Psoas muscle (tissue), 8 donors: ENCODE measurements at places on chromosomes 7 and 10. TPM values are rescaled to one million over a fixed set of nuclear protein-coding genes. Genes with fewer than 3 reads are reported as not detected.

The OR9A2 gene
- total RNA-seq: not detected

The PODXL gene
- 20.4 TPM for total RNA-seq

The ADIRF gene
- 25.0 TPM for total RNA-seq

The MARVELD1 gene
- total RNA-seq: 5.7 TPM

The C1QL3 gene
- 0.08 TPM for total RNA-seq

The ANKRD61 gene
- 0.27 TPM for total RNA-seq

The ITPRID1 gene
- not detected for total RNA-seq

The GIMAP1 gene
- total RNA-seq: 2.4 TPM

The PON3 gene
- total RNA-seq: 0.44 TPM

The MAPK8 gene
- 26.0 TPM for total RNA-seq

The RPEL1 gene
- total RNA-seq: not detected

DNA sequence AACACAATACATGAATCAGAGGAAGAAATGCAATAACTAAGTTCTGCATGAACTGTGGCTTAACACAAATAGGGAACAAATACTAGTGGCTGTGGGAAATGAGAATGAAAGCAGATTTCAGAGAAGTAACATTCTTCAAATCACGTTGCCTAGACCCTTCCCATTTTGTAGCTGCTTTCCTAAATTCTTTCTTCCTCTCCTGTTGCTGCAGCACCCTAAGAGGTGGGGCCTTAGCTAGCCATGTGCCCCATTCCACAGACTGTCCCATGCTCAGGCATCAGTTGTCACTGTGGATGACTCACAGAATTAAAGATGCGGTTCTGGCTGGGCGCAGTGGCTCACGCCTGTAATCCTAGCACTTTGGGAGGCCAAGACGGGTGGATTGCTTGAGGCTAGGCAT lies 704.7 kb upstream of the C7orf33 start:
- DNase-seq: no peak

GRCh38 chr7:5357951-5358350 lies 65.7 kb downstream of the TNRC18 start:
- DNase-seq: no peak

- DNase-seq: no peak
Measured at GRCh38 chr10:93752761-93753160, 5.0 kb upstream of the LGI1 start.

DNA sequence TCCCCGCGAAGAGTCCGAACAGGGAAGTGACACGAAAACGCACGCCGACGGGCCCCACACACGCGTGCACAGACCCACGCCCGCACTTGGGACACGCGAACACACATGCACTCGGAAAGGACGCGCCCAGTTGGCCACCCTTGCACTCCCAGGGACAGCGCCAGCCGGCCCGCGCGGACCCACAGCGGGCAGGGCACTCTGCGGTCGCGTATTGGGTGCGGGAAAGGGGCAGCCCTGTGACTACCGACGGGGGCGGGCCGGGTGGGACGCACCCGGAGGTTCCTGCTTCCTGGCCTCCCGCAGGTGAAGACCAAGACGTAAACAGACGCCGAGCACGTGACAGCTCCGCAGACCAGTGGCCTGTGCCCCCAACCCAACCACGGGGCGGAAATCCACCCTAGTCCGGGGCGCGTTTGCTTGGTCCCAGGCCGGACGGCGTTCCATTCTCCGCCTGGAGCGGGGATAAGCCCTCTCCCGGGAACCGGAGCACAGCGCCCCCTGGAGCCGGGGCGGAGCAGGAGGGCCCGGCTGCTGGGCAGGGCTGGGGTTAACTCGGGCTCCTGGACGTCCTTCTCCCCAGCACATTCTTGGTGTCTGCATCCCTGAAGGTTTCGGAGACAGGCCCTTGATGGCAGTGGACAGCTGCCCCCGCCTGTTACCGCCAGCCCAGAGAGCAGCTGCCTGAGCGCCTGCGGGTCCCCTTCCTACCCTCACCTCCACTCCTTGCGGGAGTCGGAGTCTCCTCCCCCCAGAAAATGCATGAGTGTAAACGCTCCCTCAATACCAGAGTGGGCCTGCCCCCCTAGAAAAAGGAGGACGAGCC lies 2.0 kb upstream of the LZTS2 start:
- DNase-seq: peak; percentile 84

DNA sequence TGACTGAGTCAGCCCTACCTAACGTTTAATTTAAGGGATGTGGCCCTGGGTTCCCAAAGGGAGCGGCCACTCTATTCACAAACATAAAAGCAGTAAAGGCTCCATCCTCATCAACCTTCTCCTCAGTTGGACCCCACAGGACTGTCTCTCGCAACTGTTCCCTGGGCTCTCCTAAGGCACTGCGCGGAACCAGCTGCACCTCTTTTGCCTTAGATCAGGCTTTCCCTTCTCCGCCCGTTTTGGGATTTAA lies 689 bp upstream of the GTPBP4 start:
- no peak for DNase-seq

GRCh38 chr7:66950763-66951162 lies 29.7 kb downstream of the TMEM248 start:
- DNase-seq: no peak

GRCh38 chr10:108902619-108903285 lies 1020.6 kb downstream of the XPNPEP1 start:
- DNase-seq: no peak

GRCh38 chr7:98755138-98755898 lies 114.5 kb downstream of the TMEM130 start:
- no peak for DNase-seq

DNA sequence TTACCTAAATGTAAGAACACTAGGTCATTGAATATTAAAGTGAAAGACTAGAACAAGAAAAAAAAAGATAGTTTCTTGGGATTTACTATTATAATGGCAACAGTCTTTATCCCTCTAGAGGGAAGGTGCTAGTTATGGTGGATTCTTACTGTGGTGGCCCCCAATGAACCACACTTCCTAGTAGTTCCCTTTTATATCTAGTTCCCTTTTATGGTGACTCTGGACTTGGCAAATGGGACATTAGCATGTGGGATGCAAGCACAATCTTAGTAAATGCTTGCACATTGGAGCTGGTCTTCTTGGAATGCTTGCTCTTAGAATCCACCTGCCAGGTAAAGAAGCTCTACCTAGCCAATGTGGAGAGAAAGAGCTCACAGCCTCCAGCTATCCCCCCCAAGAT lies 430.2 kb downstream of the LRMDA start:
- no peak for DNase-seq

DNA sequence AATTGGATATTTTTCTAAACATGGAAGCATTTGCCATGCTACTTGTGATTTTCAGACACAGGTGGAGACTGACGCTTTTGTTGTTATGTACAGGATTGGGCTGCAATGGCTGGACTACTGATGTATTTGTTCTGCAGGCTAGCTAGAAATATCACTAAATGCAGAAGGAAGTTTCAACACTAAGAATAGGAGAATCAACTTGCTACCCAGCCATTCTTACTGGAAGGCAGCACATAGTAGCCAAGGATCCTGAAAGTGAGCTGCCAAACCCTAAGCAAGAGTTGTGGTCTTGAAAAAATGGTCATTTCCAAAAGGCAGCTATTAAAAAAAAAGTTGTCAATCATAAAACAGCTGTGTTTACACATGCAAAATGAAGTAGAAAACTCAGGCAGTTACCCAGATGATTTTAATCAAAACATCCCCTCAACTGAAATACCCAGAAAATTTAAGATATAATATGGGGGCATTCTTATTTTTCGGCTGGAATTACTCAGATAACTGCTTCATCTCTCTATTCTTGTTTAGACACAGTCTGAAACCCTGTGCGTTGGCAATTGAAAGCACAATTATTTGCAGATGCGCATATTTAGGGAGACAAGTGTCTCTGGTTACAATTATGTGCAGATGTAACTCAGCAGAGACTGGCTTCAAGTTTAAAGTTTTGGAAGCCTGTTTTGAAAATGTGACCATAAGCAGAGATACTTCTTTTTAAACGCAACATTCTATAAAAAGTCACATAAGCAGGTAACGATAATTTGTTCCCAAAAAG lies 31.2 kb downstream of the GFRA1 start:
- no peak for DNase-seq

DNA sequence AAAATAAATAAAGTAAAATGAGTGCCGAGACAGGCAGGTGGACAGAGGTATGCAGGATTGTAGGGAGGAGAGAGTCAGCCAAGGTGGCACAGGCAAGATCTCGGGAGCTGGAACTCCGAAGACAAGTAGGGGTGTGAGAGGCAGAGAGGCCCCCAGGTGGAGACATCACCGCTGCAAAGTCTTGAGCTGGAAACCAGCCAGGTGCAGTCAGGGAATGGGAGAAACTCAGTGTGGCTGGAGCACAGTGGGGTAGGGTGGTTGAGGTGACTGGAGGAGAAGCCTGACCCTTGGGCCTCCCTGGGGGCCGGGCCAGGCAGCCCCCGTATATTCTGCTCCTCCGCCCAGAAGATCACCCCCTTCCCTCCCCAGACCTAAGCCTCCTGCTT lies 4.2 kb downstream of the EPHB4 start:
- DNase-seq: no peak

DNA sequence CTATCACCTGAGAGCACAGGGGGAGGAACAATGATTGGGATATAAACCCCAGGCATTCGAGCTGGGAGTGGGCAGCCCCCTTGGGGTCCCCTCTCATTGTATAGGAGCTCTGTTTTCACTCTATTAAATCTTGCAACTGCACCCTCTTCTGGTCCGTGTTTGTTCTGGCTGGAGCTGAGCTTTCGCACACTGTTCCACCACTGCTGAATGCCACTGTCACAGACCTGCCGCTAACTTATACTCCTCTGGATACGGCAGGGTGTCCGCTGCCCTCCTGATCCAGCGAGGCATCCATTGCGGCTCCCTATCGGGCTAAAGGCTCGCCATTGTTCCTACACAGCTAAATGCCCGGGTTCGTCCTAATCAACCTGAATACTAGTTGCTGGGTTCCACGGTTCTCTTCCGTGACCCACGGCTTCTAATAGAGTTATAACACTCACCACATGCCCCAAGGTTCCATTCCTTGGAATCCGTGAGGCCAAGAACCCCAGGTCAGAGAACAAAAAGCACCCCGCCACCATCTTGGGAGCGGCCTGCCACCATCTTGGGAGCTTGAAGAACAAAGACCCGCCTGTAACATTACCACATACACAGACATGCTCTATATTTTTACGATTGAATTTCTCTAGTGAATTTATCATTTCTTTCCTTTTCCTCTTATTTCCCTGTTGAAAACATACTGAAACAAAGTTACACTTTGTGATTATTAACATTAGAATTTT lies 9.0 kb downstream of the ZWINT start:
- DNase-seq: no peak

- no peak for DNase-seq
Measured at GRCh38 chr7:108592646-108593201, 23.1 kb downstream of the DNAJB9 start.

- DNase-seq: no peak
Measured at GRCh38 chr10:46518028-46518725, 38.3 kb downstream of the GPRIN2 start.

- no peak for DNase-seq
Measured at GRCh38 chr10:83934641-83935338, 204.5 kb upstream of the GHITM start.

GRCh38 chr7:47600199-47601118 lies 18.5 kb upstream of the TNS3 start:
- no peak for DNase-seq

- no peak for DNase-seq
Measured at GRCh38 chr10:36050763-36051499, 408.8 kb upstream of the FZD8 start.

DNA sequence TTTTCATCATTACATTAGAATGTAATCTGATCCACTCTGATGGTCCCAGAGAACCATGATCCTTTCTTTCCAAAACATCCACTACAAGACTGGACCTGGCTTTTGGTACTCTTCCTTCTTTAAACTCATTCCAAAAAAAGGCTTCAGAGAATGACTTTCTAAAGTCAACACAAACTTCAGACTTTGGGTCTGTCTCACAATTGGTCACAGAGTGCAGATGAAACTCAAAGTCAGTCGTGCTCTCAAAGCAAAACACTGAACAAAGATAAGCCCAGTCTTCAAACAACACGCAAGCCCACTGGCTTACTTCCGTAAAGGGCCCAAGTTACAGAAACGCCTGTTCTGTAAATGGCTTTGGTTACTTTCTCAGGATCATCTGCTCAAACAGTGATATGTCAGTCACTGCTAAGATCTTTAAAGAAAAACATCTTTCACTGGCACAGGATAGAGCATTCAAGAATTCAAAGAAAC lies 250.9 kb upstream of the MKLN1 start:
- DNase-seq: no peak

GRCh38 chr7:37511915-37512314 lies 63.3 kb upstream of the ELMO1 start:
- no peak for DNase-seq

DNA sequence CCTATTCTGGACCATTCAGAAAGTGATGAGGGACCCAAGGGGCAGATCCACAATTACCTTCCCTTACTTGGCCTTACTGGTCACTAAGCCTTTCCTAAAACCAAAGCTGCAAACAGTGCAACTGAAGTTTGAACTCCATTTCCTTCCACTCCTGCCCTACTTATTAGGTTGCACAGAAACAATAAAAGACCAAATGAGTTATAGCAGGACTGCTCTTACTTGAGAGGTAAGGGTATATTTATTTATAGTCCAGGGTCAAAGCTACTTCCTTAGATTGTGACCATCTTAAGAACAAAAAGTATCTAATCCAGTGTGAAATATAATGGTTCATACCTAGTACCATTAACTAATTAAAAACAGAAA lies 27.0 kb downstream of the CDK6 start:
- no peak for DNase-seq

GRCh38 chr10:59463909-59464308 lies 101.6 kb upstream of the FAM13C start:
- DNase-seq: no peak

- no peak for DNase-seq
Measured at GRCh38 chr10:96532523-96532922, 18.8 kb upstream of the TLL2 start.

- DNase-seq: no peak
Measured at GRCh38 chr7:138077809-138078208, 1.6 kb downstream of the AKR1D1 start.

DNA sequence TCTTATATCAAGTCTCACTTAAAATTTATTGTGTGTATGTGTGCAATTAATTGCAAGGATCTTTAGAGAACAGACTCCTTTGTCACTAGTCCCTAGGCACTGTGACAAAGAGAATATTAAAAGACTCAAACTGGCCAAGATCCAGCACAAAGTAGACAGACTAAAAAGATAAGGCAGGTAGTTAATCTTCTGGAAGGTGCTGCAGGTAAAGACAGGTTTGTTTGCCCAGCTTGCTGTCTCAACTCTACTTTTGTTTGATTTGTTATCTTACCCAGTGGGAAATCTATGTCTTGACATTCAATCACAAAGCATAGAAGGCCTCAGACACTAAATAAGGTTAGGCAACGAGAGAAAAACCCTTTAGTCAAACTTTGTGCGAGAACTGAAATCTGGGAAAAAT lies 807.9 kb upstream of the LRRN3 start:
- no peak for DNase-seq
